ENCODE measurements at places on chromosomes 2 and 18.

DNA sequence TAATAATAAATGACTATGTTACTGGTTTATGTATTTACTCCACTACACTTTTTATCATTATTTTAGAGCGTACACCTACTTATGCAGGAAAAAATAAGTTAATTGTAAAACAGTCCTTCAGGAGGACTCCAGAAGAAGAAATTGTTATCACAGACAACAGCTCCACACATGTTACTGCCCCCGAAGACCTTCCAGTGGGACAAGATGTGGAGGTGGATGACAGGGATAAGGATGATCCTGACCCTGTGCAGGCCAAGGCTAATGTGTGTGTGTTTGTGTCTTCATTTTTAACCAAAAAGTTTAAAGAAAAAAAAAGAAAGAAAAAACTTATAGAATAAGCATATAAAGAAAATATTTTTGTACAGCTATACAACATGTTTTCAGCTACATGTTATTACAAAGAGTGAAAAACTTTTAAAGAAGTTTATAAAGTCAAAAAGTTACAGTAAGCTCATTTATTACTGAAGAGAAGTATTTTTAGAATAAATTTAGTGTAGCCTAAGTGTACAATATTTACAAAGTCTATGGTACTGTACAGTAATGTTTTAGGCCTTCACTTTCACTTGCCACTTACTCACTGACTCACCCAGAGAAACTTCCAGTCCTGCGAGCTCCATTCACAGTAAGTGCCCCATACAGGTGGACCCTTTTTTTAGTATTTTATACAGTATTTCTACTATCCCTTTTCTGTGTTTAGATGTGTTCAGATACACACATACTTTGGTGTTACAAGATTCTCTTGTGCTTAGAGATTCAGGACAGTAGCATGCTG lies 7.5 kb downstream of the TGFBRAP1 start:
- DNase-seq = no peak

DNA sequence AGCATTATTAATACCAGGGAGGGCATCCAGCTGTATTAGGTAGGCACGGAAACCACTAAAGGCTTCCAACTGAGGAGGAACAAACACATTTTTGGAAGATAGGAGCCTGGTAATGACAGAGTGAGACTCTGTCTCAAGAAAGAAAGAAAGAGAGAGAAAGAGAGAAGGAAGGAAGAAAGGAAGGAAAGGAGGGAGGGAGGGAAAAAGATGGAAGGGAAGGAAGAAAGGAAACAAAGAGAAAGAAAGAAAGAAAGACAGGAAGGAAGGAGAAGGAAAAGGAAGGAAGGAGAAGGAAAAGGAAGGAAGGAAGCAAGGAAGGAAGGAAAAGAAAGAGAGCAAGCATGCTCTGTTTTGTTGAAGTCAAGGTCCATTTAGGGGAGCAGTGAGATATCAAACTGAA lies 103.8 kb upstream of the RFX8 start:
- DNase-seq = no peak

DNA sequence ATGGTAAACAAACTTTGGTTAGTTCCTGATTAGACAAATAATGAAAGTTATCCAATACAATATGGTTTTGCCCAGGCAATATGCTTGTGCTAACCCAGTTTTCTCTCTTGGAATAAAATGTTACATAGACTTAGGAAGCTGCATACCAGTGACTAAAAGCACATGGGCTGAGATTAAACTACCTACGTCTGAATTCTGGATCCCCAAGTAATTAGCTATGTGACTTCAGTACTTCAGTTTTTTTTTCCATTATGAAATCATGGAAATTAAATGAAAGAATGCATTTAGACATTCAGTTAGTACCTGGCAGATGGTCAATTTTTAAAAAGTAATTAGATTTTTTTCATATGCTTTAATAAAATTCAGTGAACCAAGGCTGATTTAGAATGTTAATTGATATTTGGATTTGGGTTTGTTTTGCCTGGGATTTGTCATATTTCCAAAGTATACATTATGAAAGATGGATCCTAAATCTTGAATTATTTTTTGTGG lies 213.9 kb downstream of the PTH2R start:
- DNase-seq = no peak

DNA sequence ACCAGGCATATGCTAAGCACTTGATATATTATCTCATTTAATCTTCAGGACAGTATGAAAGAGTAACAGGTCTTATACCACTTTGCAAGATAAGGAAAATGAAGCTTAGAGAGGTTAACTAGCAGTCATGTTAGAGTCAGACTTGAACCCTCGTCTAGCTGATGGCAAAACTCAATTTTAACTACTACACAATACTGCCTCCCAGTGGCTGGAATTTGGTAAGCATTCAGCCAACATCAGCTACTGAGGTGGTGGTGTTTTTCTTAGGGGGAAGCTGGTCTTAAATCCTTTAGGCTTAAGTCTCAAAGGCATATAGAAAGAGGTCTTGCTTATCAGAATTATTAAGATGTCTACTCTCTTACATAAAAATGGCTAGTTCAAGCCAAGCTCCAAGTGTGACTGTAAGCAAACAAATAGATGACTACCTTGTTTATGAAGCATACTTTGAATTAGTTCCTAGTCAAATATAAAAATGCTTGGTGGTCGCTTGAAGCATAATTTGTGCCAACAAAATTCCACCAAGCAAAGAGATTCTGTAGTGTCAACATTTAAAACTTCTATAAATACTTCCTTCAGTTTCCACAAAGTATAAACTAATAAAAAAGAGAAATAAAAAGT lies 325.4 kb upstream of the FIGN start:
- DNase-seq = peak; percentile 51

DNA sequence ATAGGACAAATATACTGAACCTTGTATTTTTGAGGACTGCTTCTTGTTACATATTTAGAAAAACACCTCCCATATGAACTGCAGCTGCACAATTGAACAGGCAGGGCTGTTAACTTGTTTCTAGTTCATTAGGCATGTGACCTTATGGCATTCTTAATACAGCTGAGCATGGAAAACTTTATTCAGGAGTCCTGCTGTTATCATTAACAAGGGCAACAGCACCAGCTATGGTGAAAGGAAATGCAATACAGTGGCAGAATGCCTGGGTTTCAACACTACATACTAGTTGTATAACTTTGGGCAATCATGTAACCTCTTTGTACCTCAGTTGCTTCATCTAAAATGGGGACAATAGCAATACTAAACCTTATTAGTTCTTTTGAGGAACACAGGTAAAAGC lies 71.8 kb downstream of the GDF7 start:
- no peak for DNase-seq

DNA sequence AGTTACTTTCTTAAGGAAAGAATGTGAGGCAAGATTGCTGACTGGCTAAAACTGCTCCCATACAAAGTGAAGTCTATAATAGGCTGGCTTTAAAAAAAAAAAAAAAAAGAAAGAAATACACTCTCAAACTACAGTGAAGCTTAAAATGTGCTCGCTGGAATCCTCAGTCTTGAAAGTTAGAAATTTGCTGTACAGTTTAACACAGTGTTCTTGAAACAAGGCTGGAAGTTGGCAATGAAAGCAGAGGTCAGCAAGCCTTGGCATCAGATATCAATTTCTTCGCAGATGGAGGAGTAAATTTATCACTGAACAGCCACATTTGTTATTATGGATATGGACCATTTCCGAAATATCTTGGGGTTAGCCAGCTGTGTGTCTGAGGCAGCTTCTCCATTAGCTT lies 392.9 kb downstream of the ZNF516 start:
- no peak for DNase-seq

GRCh38 chr2:101696272-101697123 lies 1.0 kb upstream of the MAP4K4 start:
- no peak for DNase-seq

DNA sequence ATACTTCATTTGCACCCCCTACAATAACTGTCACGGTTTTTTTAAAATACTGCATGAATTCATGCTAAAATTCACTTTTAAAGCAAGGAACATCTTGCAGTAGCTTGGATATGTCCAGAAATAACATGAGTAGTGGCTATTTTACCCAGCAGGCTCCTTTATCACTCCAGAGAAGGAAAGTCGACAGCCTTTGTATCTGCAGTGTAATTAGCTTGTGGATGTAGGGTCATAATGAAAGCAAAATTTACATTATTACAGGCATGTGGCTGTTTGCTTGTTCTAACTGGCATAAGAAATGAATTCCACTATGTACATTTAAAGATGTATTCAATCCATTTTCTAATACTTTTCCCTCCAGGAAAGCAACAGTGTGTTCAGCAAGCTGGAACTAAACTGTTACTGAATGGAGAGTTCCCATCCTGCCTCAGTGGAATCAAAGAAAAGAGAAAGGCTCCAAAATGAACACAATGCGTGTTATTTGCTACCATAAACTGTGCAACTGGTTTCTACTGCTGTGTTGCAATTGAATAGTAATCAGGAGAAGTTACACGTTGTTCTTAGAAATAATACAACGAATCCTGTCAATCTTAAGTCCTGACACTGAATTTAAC lies 321.2 kb upstream of the VRK2 start:
- DNase-seq = no peak

DNA sequence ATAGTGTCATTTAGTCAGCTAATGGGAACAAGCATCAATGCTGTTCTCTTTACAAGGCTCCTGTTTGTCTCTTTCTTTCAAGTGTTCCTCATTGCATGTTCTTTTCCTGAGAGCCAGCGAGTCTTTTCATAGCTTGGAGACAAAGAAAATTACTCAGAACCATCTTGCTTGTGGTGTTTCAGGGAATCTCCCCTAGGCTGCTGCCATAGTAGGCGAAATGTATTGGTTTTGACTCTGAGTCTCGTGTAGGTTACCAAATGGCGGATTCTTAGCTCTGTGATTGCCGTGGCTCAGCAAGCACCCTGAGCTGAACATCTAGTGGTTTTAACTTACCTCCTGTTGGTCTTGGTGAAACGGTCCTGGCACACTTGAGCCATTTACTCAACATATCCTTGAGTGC lies 68.7 kb downstream of the RHBDD1 start:
- DNase-seq = no peak

GRCh38 chr18:76315722-76316230 lies 179.3 kb downstream of the ZNF516 start:
- no peak for DNase-seq

GRCh38 chr2:53752385-53752784 lies 15.2 kb upstream of the CHAC2 start:
- no peak for DNase-seq

DNA sequence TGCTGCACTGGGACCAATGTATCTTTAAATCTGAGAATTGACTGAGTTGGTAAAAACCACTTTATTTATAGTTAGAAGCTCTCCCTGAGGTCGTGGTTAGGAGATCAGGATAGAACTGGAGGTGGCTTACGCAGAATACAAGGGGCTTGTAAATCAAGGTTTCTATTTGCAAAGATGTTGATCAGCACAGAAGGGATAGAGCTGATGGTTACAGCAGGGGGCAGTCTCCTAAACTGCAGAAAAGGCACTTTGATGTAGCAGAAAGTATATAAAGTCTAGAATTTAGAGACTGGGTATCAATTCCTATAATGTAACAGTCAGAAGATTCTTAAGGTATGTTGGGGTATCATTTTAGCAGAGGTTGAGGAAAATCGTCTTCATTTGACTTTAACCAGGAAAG lies 25.2 kb upstream of the ACVR1 start:
- peak; percentile 48 for DNase-seq

DNA sequence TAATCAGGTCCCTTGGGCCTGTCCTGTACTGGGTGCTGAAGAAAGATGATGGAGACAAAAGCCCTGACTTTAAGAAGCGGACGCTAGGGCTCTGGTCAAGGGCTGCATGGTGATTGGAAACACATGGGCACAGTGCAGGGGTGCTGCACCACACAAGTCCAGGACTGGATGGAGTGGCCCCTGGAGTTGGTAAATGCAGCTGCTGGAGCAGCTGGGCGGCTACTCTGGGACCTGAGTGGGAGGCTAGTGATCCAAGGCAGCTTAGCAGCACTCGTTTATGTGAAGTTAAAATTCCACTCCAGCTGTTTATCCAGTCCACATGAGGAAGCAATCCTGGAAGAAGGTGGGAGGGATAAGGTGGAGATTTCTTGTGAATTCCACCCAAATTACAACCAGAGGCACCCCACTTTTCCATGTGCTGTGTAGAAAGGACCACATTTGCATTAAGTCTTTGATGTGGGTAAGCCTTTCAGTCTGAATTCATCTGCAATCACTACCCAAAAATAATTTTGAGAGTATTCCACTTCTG lies 24.9 kb downstream of the MERTK start:
- no peak for DNase-seq

- no peak for DNase-seq
Observed at GRCh38 chr2:209460151-209460761, 36.4 kb downstream of the MAP2 start.

DNA sequence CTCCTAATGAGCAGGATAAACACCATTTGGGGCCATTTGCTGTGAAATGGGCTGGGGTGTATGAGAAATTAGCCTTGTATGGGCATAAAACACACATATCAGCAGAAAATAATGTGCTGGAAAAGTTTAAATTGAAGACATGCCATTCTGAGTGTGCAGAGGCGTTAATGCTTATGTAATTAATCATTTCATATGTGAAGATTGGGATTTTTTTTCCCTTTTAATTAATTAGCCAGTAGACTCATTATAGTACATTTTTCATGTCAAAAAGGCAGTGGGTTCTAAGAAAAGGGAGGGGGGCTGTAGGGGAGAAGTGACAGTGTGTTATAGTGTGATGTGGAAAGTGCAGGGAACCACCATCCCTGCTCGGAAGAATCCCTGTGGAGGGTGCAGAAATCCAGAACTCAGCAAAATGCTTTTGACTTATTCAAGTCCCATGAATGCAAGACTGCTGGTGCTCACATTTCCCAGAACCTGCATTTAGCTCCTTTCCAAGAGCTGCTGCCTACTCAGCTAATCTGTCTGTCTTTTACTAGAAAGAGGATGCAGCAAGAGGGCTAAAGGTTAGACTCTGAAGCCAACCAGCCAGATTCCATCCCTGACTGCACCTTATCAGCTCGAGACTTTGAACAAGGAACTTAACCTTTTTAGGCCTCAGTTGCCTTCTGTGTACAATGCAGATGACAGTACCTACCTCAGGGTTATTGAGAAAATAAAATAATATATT lies 11.6 kb upstream of the COX7A2L start:
- no peak for DNase-seq

- DNase-seq = no peak
Observed at GRCh38 chr2:26507088-26507487, 29.2 kb upstream of the OTOF start.

- DNase-seq = no peak
Observed at GRCh38 chr2:115560666-115561065, 1118.2 kb downstream of the DPP10 start.

GRCh38 chr2:105954891-105955290 lies 210.2 kb downstream of the NCK2 start:
- no peak for DNase-seq

GRCh38 chr18:69265656-69266055 lies 135.0 kb upstream of the DOK6 start:
- DNase-seq = no peak

- no peak for DNase-seq
Observed at GRCh38 chr18:44835703-44836102, 155.0 kb downstream of the SETBP1 start.

GRCh38 chr2:19857100-19857499 lies 44.7 kb downstream of the TTC32 start:
- no peak for DNase-seq
